ENCODE measurements at places on chromosomes 12 and 14. TPM values are rescaled to one million over a fixed set of nuclear protein-coding genes. Genes with fewer than 3 reads are reported as not detected.

- no peaks in the 10 kb centered on the region for H3K27me3 ChIP-seq
Measured at GRCh38 chr12:25322918-25323531, 72.3 kb upstream of the KRAS start.

DNA sequence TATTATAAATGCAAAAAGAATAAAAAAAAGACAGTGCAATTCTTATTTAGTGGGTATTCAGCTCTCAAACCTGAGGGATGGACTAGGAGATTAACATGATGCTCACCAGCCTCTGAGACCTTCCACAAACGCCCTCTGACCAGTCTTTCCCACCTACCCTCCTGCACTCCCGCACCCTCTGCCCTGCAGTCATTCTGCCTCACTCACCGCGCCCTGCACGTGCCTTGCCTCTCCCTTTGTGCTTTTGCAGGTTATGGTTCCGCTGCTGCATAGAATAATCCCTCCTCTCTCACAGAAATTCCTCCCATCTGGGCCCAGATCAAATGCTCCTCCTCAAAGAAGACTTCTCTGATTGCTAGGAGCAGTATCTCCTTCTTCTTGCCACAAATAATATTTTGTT is 28.5 kb upstream of the TMCC3 start:
- no peak overlapping the region for H3K27ac ChIP-seq
- no peaks in the 10 kb centered on the region for H3K36me3 ChIP-seq
- H3K27me3 ChIP-seq, result no peaks in the 10 kb centered on the region
- no peak overlapping the region for H3K4me3 ChIP-seq
- peaks cover 8% of the 10 kb centered on the region for H3K4me1 ChIP-seq
- DNase-seq, result no peak

- no peak overlapping the region for H3K4me3 ChIP-seq
- no peaks in the 10 kb centered on the region for H3K36me3 ChIP-seq
- H3K27ac ChIP-seq, result no peak overlapping the region
- no peaks in the 10 kb centered on the region for H3K27me3 ChIP-seq
- no peak for DNase-seq
Measured at GRCh38 chr12:4353785-4354208, 25.7 kb downstream of the FGF23 start.

DNA sequence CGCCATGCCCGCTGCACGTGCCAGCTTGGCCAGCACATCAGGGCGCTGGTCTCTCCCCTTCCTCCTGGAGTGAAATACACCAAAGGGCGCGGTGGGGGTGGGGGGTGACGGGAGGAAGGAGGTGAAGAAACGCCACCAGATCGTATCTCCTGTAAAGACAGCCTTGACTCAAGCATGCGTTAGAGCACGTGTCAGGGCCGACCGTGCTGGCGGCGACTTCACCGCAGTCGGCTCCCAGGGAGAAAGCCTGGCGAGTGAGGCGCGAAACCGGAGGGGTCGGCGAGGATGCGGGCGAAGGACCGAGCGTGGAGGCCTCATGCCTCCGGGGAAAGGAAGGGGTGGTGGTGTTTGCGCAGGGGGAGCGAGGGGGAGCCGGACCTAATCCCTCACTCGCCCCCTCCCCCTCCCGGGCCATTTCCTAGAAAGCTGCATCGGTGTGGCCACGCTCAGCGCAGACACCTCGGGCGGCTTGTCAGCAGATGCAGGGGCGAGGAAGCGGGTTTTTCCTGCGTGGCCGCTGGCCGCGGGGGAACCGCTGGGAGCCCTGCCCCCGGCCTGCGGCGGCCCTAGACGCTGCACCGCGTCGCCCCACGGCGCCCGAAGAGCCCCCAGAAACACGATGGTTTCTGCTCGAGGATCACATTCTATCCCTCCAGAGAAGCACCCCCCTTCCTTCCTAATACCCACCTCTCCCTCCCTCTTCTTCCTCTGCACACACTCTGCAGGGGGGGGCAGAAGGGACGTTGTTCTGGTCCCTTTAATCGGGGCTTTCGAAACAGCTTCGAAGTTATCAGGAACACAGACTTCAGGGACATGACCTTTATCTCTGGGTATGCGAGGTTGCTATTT is 914 bp upstream of the CCND2 start:
- peaks cover 43% of the 10 kb centered on the region for H3K4me1 ChIP-seq
- no peaks in the 10 kb centered on the region for H3K27me3 ChIP-seq
- DNase-seq, result peak; percentile 89
- no peaks in the 10 kb centered on the region for H3K36me3 ChIP-seq
- H3K4me3 ChIP-seq, result peak overlapping the region; percentile 67
- peak overlapping the region; percentile 93 for H3K27ac ChIP-seq

DNA sequence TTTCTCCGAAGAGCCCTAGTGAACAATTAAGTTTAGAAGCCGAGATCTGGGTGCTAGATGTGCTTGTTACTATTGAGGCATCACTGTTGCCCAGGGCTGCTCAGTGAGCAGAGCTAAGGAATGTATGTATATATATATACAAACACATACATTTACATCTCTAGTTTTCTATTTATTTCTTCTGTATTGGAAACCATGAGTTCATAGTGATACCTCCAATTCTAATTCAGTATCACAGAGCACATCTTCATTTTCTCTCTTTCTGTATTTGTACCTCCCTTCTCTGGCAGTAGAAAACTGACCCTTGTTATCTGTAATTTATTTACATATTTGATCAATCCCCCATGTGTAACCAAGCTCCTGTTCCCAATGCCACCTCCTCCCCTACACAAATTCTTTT is 40.7 kb upstream of the FUT8 start:
- no peak for DNase-seq
- H3K27me3 ChIP-seq, result no peaks in the 10 kb centered on the region
- no peak overlapping the region for H3K27ac ChIP-seq
- no peaks in the 10 kb centered on the region for H3K4me1 ChIP-seq
- H3K4me3 ChIP-seq, result no peak overlapping the region
- no peaks in the 10 kb centered on the region for H3K36me3 ChIP-seq

DNA sequence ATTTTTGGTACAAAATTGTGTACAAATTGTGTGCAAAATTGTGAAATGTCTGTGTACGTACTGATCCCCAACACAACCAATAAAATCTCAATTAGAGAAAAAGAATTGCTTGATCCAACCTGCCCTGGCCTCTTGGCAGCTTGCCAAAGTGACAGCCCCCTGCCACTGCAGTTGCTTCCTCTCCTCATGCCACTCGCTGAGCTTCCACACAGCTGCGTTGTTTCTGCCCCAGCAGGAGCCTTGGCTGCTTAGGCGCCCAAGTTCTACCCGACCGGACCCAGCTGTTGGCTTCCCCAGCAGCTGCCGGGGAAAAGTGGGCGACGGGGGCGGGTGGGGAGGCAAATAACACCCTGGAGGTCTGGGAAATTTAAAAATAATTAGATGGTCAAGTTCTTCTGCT is 171.8 kb upstream of the ATF7IP start:
- H3K4me3 ChIP-seq, result no peak overlapping the region
- no peaks in the 10 kb centered on the region for H3K27me3 ChIP-seq
- no peak overlapping the region for H3K27ac ChIP-seq
- no peak for DNase-seq
- H3K4me1 ChIP-seq, result no peaks in the 10 kb centered on the region
- H3K36me3 ChIP-seq, result no peaks in the 10 kb centered on the region

DNA sequence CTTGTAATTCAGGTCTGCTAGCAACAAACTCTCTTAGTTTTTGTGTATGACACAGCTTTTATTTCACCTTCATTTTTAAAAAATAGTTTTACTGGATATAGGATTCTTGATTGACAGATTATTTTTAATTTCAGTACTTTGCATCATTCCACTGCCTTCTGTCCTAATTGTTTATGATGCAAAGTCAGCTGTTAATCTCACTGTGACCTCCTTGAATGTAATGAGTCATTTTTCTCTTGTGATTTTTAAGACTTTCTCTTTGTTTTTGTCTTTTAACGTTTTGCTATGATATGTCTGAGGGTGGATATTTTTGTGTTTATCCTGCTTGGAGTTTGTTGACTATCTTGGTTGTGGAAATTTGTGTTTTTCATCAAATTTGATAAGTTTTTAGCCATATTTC is 126.3 kb upstream of the FBXO33 start:
- no peaks in the 10 kb centered on the region for H3K4me1 ChIP-seq
- no peaks in the 10 kb centered on the region for H3K27me3 ChIP-seq
- no peak overlapping the region for H3K27ac ChIP-seq
- no peaks in the 10 kb centered on the region for H3K36me3 ChIP-seq
- H3K4me3 ChIP-seq, result no peak overlapping the region
- no peak for DNase-seq

DNA sequence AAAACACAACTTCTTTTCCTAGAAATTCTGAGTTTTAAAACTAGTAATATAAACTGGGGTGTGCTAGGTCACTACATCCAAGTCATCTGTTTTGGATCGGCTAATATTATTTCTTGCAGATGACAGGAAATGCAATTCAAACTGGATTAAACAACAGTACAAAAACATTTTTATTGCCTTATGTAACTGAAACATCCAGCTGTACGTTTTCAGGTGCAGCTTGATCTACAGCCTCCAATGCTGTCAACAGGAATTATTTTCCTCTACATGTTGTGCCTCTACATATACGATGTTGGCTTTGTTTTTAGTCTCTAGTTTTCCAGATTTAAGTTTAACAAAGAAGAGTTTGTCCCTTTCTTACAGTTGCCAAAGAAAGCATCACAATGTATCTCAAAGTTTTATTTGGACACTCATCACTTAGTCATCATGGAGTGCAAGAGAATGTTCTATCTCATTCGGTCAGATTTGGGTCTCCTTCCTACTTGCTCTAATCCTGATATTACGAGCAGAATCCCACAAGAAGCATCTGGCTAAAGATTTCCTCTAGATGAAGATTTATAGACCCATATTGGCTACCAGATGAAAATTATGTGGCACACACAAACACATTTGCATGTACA is 326.7 kb downstream of the SLC6A15 start:
- H3K27ac ChIP-seq, result no peak overlapping the region
- no peaks in the 10 kb centered on the region for H3K27me3 ChIP-seq
- no peak overlapping the region for H3K4me3 ChIP-seq
- H3K4me1 ChIP-seq, result no peaks in the 10 kb centered on the region
- no peaks in the 10 kb centered on the region for H3K36me3 ChIP-seq

- no peaks in the 10 kb centered on the region for H3K4me1 ChIP-seq
- H3K4me3 ChIP-seq, result no peak overlapping the region
- no peak overlapping the region for H3K27ac ChIP-seq
- DNase-seq, result no peak
- no peaks in the 10 kb centered on the region for H3K27me3 ChIP-seq
- no peaks in the 10 kb centered on the region for H3K36me3 ChIP-seq
Measured at GRCh38 chr14:80055667-80056496, 155.4 kb downstream of the DIO2 start.

DNA sequence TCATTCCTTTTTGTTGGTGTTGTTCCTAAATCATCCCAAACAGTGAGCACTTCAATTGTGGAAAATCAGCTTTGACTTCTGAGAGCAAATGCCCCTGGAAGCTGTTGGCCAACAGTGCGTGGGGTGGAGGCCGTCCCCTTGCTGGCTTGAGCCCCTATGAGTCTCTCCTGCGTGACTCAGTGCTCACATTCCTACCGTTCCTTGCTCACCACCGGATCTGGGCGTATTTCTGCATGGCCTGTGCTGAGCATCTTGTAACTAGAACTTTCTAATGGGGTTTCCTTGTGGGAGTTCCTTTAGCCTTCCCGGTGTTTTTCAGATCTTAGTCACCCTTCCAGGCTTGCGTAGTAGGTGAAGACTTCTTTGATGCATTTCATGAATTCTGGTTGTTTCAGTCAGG is 14.7 kb downstream of the SERPINA1 start:
- H3K4me1 ChIP-seq, result no peaks in the 10 kb centered on the region
- H3K4me3 ChIP-seq, result no peak overlapping the region
- H3K36me3 ChIP-seq, result no peaks in the 10 kb centered on the region
- no peak overlapping the region for H3K27ac ChIP-seq

GRCh38 chr14:55323910-55324309 is 52.7 kb downstream of the FBXO34 start:
- no peaks in the 10 kb centered on the region for H3K27me3 ChIP-seq
- peaks cover 4% of the 10 kb centered on the region for H3K4me1 ChIP-seq
- H3K27ac ChIP-seq, result no peak overlapping the region
- DNase-seq, result no peak
- peaks cover 3% of the 10 kb centered on the region for H3K36me3 ChIP-seq
- H3K4me3 ChIP-seq, result no peak overlapping the region

DNA sequence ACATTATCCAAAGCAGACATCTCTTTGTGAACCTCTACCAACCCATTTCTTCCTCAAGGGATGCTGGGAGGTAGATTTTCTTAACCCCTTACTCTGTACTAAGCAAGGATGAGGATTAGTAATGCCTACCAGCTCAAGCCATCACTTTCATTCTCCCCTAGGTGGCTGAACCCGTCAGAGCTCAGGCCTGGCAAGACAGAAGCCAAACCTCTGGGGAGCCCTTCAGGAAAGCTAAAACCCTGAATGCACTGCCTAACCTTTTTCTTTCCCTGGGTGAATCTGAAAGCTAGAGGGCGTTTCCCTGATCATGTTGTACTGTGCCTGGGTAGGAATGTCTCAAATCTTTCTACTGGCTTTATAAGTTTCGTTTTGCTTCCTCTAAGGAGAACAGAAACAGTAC is 617.3 kb downstream of the RPL10L start:
- H3K4me3 ChIP-seq, result no peak overlapping the region
- no peaks in the 10 kb centered on the region for H3K4me1 ChIP-seq
- no peak for DNase-seq
- no peaks in the 10 kb centered on the region for H3K27me3 ChIP-seq
- no peaks in the 10 kb centered on the region for H3K36me3 ChIP-seq

- no peak overlapping the region for H3K4me3 ChIP-seq
- peaks cover 50% of the 10 kb centered on the region for H3K4me1 ChIP-seq
- peak overlapping the region; percentile 82 for H3K27ac ChIP-seq
- no peak for DNase-seq
Measured at GRCh38 chr12:9118158-9118557, 2.4 kb upstream of the A2M start.

- no peaks in the 10 kb centered on the region for H3K36me3 ChIP-seq
- H3K27me3 ChIP-seq, result no peaks in the 10 kb centered on the region
- no peak for DNase-seq
- no peak overlapping the region for H3K4me3 ChIP-seq
- no peak overlapping the region for H3K27ac ChIP-seq
Measured at GRCh38 chr12:112645586-112645985, 146.0 kb upstream of the RPH3A start.

GRCh38 chr12:130064999-130065398 is 97.3 kb upstream of the FZD10 start:
- H3K36me3 ChIP-seq, result no peaks in the 10 kb centered on the region
- H3K4me1 ChIP-seq, result no peaks in the 10 kb centered on the region
- DNase-seq, result no peak
- H3K27me3 ChIP-seq, result no peaks in the 10 kb centered on the region
- no peak overlapping the region for H3K4me3 ChIP-seq

GRCh38 chr14:81193924-81194633 is 26.7 kb downstream of the GTF2A1 start:
- H3K4me1 ChIP-seq, result no peaks in the 10 kb centered on the region
- no peaks in the 10 kb centered on the region for H3K27me3 ChIP-seq
- H3K27ac ChIP-seq, result no peak overlapping the region
- no peak for DNase-seq

The AMIGO2 gene
- 61.8 TPM for total RNA-seq

The AJUBA gene
- total RNA-seq, result 5.0 TPM

The ZBTB42 gene
- total RNA-seq, result 1.5 TPM

The AMN gene
- total RNA-seq, result not detected

The SMCO2 gene
- total RNA-seq, result not detected

The PMCH gene
- not detected for total RNA-seq
